ENCODE measurements at places on chromosomes 2 and 18. TPM values are rescaled to one million over a fixed set of nuclear protein-coding genes. Genes with fewer than 3 reads are reported as not detected.

- no peak for DNase-seq
Measured at GRCh38 chr2:16248571-16249105, 308.3 kb downstream of the MYCN start.

DNA sequence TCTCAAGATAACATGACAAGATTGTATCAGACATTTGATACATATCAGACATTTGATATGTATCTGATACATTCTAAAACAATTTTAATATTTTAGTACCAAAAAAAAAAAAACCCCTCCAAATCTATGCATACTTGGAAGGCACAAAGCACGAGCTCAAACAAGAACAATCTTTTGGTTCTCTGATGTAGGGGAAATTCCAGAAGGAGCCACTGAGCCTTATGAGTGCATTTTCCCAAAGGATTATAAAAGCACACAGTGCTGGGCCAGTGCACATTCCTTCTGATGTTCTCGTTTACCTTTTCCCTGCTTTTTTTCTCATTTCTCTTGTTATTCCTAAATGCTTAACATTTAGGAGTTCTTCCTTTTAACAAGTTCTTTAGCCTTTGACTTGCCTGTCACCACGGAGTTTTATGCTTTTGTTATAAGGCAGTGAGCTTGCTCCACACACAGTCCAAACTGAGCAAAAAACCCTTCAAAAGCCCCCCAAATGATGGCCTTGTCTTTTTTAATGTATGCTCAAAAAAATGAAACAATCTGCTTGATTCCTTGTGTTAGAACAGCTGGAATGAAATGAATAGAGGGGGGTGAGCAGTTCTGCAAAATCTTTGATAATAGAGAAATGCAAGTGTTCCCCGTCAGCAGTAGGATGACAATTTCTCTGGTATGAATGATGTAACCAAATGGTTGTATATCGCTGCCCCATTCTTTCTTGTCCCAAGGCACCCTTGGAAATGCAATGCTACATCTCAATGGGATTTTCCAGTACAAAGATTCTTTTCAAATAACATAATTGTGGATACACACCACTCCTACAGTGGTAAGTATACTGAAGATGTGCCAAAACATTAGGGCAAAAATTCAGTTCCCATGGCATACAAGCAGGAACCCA is 597.2 kb upstream of the ZEB2 start:
- DNase-seq = no peak

- no peak for DNase-seq
Measured at GRCh38 chr2:182920631-182921056, 54.2 kb upstream of the FRZB start.

DNA sequence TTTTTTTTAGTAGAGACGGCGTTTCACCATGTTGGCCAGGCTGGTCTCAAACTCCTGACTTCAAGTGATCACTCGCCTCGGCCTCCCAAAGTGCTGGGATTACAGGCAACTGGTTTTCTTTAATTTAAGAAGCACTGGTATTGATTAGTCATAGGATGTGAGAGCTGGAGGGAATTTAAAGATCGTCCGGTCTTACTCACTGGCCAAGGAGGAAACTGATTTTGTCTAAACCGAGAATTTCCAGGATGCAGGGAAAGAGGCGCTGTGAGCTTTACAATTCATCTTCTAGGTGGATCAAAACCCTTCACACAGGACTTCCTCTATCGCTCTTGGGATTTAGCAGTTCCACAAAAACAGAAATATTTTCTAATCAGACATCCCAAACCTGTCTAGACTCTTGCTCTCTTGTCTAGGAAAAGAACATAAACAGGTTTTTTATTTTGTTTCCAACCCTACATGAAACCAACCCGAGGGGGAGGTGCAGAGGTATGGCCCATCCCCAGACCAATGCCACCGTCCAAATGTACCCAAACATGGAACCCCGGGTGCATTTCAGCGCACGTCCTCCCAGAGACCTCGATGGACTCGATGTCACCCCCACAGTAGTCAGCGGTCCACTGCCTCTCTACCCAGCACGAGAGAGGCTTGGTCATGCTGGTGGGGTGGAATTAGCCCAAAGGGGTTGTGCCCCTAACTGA is 12.5 kb upstream of the TUBB6 start:
- no peak for DNase-seq

DNA sequence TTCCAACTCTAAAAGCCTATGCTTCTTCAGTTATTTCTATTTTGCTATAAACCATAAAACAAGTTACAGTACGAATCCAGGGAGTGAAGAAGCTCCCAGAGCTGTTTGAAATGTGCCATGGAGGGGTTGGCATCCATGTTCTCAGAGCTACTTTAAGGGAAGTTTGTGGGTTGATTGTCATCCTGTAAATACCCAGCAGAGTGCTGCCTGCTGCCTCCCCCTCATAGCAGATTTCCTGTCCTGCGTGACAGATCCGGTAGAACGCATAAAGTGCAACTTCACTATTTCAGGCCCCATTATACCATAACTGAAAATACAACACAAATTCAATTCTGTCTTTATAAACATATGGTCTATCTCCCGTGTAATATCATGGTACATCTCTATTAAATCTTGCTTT is 114.4 kb downstream of the CTNNA2 start:
- no peak for DNase-seq

GRCh38 chr18:50282521-50283335 is 1.4 kb upstream of the MBD1 start:
- DNase-seq = no peak

DNA sequence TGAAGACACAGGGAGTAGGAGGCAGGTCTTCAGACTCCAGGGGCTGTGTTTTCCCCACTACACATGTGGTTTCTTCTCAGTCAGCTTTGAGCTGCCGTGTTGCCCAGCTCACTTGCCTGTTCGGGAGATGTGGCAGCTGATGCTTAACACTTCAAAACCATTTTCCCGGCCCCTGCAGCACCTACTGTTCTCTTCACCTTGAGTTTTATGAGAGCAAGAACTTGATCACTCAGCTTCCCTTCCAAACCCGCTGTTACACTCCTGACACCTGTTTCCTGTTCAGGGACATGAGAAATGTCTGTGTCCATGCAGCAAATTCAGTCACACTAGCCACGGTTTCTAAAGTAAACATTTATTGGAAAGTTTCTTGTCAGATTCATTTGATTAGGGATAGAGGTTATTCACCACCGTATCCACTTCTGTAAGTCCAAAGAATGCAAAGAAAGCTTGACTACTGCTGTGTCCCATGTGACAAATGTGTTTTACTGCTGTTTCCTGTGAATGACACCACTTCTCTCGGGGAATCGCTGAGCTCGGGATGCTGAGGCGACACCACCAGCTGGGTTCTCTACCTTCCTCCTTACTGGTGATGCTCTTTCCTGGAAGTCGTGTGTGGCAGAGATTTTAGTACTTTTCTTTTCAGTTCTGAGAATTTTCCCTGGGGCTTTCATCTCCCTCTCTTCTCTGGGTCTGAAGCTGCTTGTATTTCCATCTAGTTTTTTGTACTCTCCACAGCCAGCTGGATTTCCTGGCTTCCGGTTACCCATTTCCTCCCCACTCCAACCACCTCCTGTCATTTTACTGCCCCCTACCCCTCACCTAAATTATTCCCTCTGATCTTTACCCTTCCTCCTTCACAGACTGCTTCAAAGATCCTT is 91.7 kb downstream of the KLF7 start:
- DNase-seq = no peak

GRCh38 chr18:8479789-8480188 is 129.4 kb upstream of the RAB12 start:
- no peak for DNase-seq

DNA sequence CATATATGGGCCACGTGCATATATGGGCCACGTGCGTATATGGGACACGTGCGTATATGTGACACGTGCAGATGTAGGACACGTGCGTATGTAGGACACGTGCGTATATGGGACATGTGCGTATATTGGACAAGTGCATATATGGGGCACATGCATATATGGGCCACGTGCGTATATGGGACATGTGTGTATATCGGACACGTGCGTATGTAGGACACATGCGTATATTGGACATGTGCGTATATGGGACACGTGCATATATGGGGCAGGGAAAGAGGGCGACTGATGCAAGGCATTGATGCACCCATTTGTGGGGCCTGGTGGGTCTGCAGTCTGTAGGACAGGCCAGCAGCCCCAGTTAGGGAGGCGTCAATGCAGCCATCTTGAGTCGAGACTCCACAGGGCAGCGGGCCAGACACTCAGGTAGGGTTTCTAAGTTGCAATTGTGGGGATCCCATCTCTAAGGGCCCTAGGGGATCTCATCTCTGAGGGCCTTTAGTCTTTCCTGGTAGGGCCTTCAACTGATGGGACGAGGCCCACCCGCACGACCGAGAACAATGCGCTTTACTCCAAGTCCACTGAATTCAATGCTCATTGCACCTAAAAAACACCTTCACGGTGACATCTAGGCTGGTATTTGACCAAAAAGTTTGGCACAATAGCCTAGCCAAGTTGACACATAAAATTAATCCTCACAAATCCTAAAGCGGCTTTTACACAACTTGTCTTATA is 92.3 kb upstream of the ZNF516 start:
- no peak for DNase-seq

- no peak for DNase-seq
Measured at GRCh38 chr2:193461431-193461934, 1266.8 kb upstream of the TMEFF2 start.

- DNase-seq = no peak
Measured at GRCh38 chr2:194714541-194714940, 942.5 kb upstream of the SLC39A10 start.

- DNase-seq = no peak
Measured at GRCh38 chr2:110219496-110220189, 7.3 kb upstream of the MTLN start.

- no peak for DNase-seq
Measured at GRCh38 chr2:66469214-66469902, 34.4 kb downstream of the MEIS1 start.

DNA sequence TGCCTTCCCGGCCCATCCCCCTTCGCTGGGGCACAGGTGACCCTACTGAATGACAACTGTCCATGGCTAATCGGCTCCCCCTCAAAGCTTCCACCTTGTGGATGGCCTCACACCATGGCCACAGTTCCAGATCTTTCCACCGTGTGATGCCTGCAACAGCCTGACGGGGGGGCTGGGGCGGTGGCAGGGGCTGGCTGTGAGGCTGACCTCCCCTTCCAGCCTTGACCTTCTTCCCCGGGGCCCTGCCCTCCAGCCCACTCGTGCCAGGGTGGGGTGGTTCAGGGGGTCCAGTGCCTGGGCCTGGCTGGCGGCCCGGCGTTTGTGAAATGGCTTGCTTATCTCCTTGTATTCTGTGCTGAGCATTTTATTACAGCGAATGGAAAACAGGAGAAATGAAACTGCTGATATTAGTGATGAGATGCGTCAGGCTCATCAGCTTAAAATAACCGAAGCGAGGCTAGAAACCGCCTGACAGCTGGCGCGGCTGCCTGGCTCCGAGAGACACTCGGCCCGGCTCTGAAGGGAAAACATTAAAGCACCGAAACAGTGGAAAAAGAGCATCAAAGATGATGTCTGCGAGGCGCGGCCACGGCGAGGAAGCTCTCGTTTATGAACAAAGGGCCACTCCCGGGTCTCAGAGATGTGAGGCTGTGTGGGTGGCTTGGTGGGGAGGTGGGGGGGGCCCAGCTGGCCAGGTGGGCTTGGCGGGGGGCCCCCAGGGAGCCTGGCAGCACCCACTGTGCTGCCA is 916 bp upstream of the PDCD1 start:
- DNase-seq = no peak

CFAP65 gene
- 0.16 TPM for total RNA-seq

VIL1 gene
- not detected for total RNA-seq

LRATD1 gene
- 35.7 TPM for total RNA-seq

DNAH6 gene
- 6.6 TPM for total RNA-seq

FBXO36 gene
- 6.2 TPM for total RNA-seq

GKN1 gene
- total RNA-seq = not detected

VSNL1 gene
- total RNA-seq = 23.1 TPM

OXER1 gene
- not detected for total RNA-seq

ZNF396 gene
- 5.0 TPM for total RNA-seq

C2orf78 gene
- not detected for total RNA-seq

SLC23A3 gene
- total RNA-seq = 0.31 TPM
